CD4-positive, alpha-beta T cell treated with Interleukin-21 for 1 hour (primary cell): ENCODE measurements at places on chromosomes 5 and 9.

GRCh38 chr9:18710065-18710464, 236.1 kb downstream of the ADAMTSL1 start:
- no peak for DNase-seq

DNA sequence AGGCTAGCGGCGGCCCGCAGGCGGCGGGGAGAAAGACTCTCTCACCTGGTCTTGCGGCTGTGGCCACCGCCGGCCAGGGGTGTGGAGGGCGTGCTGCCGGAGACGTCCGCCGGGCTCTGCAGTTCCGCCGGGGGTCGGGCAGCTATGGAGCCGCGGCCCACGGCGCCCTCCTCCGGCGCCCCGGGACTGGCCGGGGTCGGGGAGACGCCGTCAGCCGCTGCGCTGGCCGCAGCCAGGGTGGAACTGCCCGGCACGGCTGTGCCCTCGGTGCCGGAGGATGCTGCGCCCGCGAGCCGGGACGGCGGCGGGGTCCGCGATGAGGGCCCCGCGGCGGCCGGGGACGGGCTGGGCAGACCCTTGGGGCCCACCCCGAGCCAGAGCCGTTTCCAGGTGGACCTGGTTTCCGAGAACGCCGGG, 253 bp downstream of the SLC12A2 start:
- no peak for DNase-seq

- no peak for DNase-seq
These were observed 459.8 kb downstream of the CCDC171 start for GRCh38 chr9:16012621-16013020.

- no peak for DNase-seq
These were observed 51.5 kb downstream of the FGF1 start for GRCh38 chr5:142634216-142635011.

DNA sequence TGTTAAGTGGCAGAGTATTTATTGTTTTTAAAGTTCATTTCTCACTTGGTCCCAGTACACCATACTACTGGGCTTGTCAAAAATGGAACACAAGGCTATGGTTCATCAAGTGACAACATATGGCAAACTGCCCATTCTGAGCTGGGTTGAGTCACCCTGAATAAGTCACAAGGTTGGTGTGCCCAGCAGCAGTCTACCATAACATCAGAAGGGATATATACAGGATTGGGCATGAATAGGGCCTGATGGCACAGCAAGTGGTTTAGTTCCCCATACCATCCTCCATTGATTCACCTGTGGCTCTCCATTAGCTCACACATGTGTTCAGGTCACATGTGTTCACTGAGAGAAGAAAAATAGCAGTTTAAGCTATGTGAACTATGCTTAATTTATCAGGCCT, 249.8 kb upstream of the PRDM9 start:
- no peak for DNase-seq

- DNase-seq: no peak
These were observed 24.4 kb downstream of the NCS1 start for GRCh38 chr9:130196643-130197042.

- DNase-seq: no peak
These were observed 67.9 kb upstream of the PIK3R1 start for GRCh38 chr5:68147659-68148058.

DNA sequence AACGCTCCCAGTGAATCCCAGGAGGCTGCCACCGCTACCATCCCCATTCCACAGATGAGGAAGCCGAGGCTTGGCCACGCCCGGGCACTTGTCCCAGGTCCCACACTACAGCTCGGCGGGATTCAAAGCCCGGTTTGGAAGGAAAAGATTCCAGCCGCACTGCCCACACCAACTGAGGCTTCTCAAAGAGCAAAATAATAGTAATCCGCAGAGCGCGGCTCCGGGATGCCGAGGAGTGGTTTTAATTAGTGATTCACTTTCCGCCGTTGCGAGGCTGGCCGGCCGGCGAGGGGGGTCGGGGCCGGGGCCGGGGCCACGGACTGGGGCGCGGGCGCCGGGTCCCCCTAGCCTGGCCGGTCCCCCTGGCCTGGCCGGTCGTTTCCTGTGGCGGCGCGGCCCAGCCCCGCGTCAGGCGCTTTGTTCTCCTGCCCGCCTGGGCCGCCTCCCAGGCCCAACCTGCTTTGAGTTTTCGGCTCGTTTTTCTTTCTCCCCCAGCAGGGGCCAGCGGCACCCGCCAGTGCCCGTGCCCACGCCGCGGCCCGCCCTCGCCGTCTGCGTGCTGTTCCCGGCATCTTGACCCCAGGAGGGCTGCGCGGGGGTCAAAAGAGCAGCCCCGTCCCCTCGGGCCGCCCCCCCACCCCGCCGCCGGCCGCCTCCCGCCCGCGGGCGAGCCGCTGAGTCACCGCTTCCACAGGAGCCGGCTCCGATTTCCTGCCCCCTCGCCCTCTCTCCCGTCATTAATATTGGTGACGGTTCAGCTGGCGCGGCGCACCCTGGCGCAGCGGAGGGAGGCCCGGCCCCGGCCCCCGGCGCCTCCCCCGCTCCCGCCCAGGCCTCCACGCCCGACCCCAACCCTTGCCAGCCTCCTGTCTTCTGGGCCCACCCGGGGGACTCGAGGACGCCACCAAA, 31.2 kb downstream of the FGF18 start:
- DNase-seq: no peak

- no peak for DNase-seq
These were observed 13.8 kb upstream of the ZNF300 start for GRCh38 chr5:150918613-150919012.

DNA sequence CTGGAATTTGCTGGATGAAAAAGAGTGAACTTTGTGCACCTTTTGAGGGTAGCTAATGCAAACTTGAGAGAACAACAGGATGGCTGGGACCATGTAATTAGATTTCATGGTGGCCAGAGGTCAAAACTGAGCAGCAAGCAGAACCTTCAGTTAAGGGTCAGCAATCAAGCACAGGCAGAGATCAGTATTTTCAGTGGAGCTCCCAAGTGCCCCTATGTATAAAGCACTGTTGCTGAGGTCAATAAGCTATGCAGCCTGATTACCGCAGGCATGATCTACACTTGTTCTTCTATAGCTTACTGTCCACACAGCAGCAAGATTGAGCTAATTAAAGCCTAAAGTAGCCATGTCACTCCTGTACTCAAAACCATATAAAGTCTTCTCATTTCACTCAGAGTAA, 62.1 kb upstream of the TMC1 start:
- DNase-seq: no peak

DNA sequence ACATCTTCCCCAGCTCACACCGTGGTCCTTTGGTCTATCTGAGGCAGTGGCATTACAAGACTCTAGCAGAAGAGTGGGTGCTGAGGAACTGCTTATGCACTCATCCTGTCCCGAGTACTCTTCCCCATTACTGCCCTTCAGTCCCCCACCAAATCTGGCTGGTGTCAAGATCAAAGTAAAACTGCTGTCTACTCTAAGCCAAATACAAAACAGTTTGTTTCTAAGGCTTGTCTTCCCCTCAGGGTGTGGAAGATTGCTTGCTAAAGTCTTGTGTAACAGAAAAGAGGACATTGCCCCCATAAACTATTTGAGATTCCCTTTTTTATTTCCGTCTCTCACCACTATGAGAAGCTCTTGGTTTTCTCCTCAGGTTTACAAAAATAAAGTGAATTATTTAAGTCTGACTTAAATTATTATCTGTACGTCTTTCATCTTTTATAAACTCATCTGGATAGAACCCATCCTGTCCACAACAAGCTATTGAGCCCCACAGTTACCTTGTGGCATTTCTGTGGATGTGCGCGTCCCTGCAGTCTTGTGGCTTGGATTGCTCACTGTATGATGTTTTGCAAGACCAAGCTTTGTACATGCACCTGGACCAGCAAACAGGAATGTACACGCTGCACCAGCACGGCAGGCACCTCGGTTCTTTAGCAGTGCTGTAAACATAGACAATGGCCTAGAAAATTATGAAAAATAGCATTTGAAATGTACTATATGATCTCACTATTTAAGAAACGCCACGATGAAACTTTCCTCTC, 61.0 kb downstream of the CYSTM1 start:
- DNase-seq: no peak

DNA sequence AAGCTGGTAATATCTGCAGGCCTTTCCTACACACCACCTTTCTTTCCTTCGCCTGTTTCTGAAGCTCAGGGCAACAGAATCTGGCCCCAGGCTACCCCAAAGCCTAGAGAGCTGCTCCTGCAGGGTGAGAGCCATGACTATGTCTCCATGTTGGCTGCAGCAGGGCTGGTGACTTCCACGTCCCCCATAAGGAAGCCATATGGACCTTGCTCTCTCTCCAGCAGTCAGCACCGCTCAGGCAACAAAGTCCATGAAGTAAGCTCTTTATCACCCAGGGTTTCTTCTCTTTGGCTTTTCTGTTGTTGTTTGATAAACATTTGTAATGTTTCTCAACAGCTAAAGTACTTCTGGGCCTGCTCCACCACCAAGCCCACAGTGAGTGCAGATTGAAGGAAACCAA, 125.2 kb downstream of the SLIT3 start:
- no peak for DNase-seq
